ENCODE measurements at places on chromosomes 16 and 17. TPM values are rescaled to one million over a fixed set of nuclear protein-coding genes. Genes with fewer than 3 reads are reported as not detected.

Gene RPL19
- 3,514 TPM for total RNA-seq

- no peak for DNase-seq
Measured at GRCh38 chr16:70809392-70810060, 8.6 kb upstream of the VAC14 start.

Gene PRR29
- total RNA-seq, result 0.30 TPM

DNA sequence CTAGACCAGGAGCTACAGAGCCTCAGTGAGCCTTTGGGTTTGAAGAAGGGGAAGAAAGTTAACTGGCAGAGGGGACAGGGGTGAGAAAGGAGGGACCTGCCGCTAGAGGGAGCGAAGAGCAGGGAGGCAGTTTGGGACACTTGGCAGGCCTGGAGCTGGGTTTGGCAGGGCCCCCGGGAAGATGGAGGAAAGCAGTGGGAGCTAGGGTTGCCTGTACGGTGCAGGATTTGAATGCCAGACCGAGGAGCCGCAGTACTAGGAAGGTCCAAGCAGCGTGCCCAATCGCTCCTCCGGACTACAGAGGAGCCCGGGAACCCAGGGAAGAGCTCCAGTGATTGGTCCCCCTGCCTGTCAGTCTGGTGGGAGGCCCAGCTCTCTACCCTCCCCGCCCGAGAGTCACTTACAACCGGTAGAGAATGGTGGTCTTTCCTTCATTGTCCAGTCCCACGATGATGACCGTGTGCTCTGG, 1.3 kb downstream of the ARL5C start:
- peak; percentile 91 for DNase-seq

Gene HS3ST4
- 0.49 TPM for total RNA-seq

DNA sequence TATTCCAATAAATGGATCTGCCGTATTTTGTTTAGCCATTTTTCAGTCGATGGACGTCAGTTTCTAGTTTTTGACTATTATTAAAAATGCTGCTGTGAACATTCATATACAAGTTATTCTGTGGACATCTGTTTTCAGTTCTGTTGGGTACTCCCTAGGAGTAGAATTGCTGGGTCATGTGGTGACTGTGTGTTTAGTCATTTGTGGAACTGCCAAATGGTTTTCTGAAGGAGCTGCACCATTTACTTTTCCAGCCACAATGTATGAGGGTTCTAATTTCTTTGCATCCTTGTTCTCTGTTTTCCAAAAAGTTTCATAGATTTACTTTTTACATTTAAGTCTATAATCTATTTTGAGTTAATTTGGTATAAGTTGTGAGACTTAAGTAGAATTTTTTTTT, 29.5 kb downstream of the CYLD start:
- DNase-seq, result no peak

DNA sequence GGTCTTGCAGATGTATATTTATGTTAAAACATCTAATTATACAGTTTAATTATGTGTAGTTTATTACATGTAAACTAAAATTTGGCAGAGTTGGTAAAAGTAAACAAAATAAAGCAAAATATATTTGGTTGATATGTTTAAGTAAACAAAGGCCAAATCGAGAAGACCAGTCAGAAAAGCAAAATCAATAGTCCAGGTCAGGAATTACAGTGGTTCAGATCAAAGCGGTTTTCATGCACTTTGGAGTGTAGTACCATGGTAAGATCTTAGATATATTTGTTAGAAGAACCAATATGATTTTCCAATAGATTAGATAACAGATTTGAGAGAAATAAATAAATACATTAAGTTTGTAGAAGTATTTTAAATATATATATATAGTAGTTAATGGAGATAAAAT, 1421.6 kb upstream of the CDH8 start:
- DNase-seq, result no peak

- DNase-seq, result no peak
Measured at GRCh38 chr17:73566905-73567782, 77.1 kb downstream of the SDK2 start.

Gene PERCC1
- total RNA-seq, result not detected

DNA sequence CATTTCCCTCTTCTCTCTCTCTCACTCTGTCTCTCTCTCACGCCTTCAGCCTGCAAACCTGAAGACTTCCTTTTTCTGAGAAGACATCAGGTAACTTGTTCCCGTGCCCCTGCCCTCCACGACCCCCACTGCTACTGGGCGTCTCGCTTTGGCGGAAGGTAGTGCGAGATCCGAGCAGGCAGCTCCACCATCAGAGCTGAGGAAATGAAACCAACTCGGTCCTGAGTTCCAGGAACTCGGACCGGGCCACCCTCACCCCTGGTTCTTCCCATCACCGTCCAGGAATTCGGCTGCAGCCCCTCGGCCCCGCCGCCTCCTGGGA, 585 bp downstream of the MLKL start:
- no peak for DNase-seq

DNA sequence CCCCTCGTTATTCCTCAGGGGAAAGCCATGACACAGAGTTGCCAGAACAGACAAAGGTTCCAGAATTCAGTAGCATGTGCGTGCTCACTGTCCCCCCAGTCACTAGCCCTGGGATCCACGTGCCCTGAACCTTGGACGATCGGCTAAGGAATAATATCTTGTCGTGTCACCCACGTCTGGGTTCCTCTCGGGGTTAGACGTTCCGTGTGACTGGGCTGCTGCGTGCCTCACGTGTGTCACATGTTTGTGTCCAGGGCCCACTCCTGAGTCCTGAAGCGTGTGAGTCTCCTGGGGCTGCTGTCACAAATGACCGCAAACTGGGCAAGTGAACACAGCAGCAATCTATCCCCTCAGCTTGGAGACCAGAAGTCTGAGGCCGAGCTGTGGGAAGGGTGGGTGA, 12.4 kb upstream of the ZNF469 start:
- DNase-seq, result peak; percentile 26

- DNase-seq, result no peak
Measured at GRCh38 chr16:19810817-19811731, 73.6 kb downstream of the GPRC5B start.

DNA sequence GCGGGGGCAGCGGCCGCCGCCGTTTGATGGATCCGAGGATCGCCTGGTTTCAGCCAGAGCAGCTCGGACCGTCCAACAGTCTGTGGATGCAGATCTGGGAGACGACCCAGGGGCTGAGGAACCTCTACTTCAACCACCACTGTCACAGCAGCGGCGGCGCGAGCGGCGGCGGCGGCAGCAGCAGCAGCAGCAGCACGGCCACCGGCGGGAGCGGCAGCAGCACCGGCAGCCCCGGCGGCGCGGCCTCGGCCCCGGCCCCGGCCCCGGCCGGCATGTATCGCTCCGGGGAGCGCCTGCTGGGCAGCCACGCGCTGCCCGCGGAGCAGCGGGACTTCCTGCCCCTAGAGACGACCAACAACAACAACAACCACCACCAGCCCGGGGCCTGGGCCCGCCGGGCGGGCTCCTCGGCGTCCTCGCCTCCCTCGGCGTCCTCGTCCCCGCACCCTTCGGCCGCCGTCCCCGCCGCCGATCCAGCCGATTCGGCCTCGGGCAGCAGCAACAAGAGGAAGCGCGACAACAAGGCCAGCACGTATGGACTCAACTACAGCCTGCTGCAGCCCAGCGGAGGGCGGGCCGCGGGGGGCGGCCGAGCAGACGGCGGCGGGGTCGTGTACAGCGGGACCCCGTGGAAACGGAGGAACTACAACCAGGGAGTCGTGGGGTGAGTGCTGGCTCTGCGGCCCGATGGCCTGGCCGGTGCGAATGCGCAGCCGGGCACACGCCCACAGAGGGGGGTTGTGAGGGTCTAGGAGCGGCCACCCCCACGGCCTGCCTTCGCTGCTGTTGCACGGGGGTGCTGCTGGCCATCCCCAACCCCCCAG, 702 bp downstream of the TENT4B start:
- DNase-seq, result peak; percentile 80

Gene CBLN1
- total RNA-seq, result not detected

DNA sequence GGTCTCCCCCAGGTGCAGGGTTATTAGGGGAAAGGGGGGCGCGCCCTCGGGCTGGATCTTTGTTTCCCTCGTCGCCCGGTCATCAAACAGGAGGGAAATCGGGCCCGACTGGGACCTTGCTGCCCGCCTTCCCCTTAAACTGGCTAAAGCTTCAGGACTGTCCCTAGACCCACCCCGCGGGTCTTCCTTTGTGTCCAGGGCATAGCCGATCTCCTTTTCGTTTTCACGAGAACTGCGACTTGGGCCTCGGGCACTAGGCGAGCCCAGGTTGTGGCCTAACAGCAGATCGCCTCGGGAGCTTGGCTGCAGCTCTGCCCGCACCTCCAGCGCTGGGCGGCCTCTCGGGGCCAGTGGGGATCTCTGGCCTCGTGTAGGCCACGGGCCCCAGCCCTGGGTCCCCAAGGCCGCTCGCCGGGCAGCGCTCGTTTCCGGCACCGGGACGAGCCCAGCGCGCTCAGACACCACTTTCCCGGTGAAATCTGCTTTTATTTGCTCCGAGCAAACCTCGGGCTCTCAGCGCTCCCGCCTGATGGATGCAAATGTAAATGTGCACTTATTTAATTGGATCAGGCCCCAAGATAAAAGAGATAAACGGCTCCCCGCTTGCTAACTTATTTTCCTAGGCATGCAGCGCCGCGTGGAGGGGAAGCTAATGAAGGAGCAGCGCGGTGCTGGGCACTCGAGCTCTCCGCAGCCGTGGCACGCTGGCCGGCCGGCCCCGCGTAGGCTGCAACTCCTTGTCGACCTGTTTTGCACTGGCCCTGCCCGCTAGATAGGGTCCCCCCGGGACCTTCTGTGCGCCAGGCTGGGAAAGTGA, 7.8 kb downstream of the IRX5 start:
- DNase-seq, result no peak

- DNase-seq, result no peak
Measured at GRCh38 chr16:67393788-67394154, 473 bp upstream of the TPPP3 start.

- DNase-seq, result peak; percentile 73
Measured at GRCh38 chr16:57606847-57607501, 21.5 kb upstream of the ADGRG1 start.

Gene C16orf89
- not detected for total RNA-seq

Gene SPG7
- total RNA-seq, result 324 TPM

GRCh38 chr16:19583665-19584300, 28.3 kb downstream of the VPS35L start:
- DNase-seq, result no peak

Gene NRN1L
- total RNA-seq, result 4.3 TPM

GRCh38 chr17:1908699-1909309, 79.0 kb downstream of the RPA1 start:
- DNase-seq, result no peak

DNA sequence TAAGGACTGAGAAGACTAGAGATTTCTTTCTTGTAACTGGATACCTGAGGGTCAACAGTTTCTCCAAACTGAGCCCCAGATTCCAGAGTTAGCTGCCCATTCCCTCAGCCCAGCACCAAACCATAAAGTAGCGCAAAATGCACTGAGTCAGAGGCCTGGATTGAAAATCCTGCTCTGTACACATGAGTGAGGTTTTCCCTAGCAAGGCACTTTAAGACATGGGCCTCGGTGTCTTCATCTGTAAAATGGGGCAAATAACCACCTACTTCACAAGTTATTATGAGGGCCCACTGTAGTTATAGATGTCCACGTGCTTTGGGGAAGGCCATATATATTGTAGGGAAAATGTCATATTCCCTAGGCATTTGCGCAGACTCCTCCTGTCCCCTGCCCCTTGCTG, 10.3 kb upstream of the DLX4 start:
- no peak for DNase-seq

Gene MAPT
- total RNA-seq, result 6.5 TPM

Gene STH
- total RNA-seq, result not detected

All from suprapubic skin (tissue), 4 donors.